ENCODE measurements at places on chromosomes 4 and X. TPM values are rescaled to one million over a fixed set of nuclear protein-coding genes. Genes with fewer than 3 reads are reported as not detected.

HSPA4L gene
- 6.5 TPM for total RNA-seq

NKX6-1 gene
- total RNA-seq, result 74.7 TPM

TLR6 gene
- 1.7 TPM for total RNA-seq

UGT8 gene
- 0.13 TPM for total RNA-seq

SLC10A6 gene
- total RNA-seq, result 3.4 TPM

PPARGC1A gene
- total RNA-seq, result 13.8 TPM

GRCh38 chr4:125590158-125590557, 275.4 kb downstream of the FAT4 start:
- no peak for DNase-seq

- DNase-seq, result no peak
Observed at GRCh38 chr4:95761871-95762270, 78.0 kb upstream of the PDHA2 start.

DNA sequence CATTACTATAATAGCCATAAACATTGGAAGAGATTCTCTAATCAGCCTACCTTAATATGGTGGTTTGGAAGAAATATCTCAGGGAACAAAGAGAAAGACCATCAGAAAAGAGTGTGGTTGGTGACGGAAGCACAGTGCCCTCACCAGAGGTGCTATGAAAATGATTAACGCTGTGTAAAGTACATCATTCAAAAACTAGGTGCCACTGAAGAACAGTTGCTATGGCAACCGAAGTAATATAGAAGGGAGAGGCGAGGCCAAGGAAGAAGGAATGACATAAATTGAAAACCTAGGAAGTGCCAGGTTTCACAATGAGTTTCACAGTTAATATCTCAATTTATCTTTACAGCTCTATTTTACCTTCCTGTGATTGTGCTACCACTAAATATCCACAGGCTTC, 57.0 kb upstream of the ARSJ start:
- DNase-seq, result no peak

DNA sequence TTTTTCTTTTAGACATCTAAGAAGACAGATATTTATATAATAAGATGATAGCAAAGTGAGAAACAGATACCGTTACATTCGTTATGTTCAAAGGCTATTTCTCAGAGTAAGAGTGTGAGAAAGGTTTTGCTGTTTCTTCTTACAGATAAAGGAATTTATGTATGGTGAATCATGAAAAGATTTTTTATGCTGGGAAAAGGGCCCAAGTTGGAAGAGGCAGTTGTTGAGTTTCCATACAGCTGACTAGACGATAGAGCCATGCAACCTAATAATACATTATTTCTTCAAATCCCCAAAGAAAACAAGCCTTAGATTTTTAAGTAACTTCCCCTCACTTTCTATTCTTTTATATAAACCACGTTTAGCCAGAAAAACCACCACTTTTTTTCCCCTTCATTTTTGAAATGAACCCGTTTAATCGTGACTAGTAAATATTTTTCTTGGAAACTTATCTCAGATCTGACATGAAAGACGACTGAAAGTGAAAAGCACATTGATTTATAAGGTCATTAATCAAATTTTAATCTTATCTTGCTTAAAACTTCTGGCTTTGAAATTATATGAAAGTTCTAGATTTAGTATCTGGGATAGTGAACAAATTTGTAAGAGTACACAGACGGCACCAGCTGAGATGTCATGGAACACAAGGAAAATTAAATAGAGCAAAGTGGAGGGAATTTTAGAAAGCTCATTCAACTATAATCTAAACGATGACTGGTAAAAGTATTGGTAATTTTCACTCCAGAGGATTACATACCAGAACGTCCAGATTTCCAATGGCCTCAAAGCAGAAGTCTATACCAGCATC, 10.9 kb downstream of the ADH6 start:
- DNase-seq, result no peak

DNA sequence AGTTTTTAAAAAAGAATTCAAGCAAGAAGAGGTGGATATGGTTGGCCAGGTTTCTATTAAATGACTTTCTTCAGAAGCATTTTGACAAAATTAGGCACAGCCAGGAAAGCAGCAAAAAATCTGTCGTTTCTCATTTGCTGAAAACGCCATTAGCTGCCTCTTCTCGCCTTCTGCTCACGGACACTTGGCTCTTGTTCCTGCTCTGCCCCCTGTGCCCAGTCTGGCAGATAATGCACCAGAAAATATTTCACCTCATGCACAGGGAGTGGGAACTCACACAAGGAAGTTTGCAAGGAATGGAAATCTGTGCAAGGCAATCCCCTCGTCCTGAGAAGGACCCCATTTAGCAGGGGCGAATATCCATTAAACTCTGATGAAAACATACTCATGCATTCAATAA, 260.0 kb downstream of the PACRGL start:
- DNase-seq, result no peak

GRCh38 chr4:20552004-20552403, 148.3 kb upstream of the PACRGL start:
- DNase-seq, result no peak

DNA sequence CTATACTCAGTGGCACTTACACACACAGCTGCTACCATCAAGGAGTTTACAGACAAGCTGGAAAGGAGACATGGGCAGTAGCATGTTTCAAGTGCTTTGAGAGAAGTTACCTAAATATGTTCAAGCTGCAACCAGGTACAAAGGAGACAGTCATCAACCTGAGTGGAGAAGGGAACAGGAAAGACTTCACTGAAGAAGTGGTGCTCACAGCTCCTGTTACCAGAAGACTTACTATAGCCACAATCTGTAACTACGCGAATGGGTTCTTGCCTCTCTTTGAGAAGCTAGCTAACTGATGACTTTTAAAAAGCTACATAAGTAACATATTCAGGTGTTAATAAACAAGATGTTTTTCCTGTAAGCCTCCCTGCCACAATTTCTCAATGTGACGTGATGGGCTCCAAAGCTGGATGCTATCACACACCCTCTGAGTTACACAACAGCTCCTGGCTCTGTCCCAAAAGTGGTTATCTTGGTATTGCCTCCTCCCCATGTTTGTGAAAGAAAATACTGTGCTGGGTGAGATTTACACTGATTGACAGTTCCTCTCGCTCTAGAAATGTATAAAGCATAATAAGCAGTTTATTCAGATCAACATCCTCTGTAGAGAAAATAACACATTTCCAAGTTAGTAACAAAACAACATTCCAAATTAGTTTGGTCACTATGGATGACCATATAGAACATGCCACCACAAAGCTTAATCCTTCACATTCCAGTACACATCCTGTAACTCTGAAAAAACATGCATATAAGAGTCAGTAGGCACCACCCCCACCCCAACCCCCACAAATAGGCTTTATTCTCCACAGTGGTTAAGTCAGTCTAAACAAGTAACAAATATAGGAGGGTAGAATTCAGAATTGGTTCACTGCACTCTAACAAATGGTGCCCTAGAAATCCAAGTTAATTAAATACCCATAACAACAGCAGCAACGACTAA, 81.8 kb downstream of the FRYL start:
- no peak for DNase-seq

GRCh38 chrX:153948847-153949805, 4.7 kb upstream of the RENBP start:
- DNase-seq, result no peak

- DNase-seq, result no peak
Observed at GRCh38 chrX:127621780-127622179, 430.4 kb downstream of the ACTRT1 start.

Data from esophagus muscularis mucosa (tissue), 4 donors.